Neural cell (in vitro differentiated cells): ENCODE measurements at places on chromosomes 2 and 18. TPM values are rescaled to one million over a fixed set of nuclear protein-coding genes. Genes with fewer than 3 reads are reported as not detected.

Gene GALNT3
- polyA plus RNA-seq = 3.7 and 7.4 TPM in 2 replicates

Gene CNGA3
- 0.64 and 1.1 TPM in 2 replicates for polyA plus RNA-seq

Gene EPHA4
- 71.1 and 99.5 TPM in 2 replicates for polyA plus RNA-seq

Gene HOXD13
- not detected in 2 replicates for polyA plus RNA-seq

Gene SPC25
- 1.8 and 2.7 TPM in 2 replicates for polyA plus RNA-seq

Gene IL1B
- not detected in 2 replicates for polyA plus RNA-seq

Gene ARHGAP15
- 0.30 TPM in 1 of 2 replicates, not detected in the other for polyA plus RNA-seq

Gene UGT1A8
- polyA plus RNA-seq = not detected in 2 replicates

Gene RFX8
- not detected in 2 replicates for polyA plus RNA-seq

Gene TBR1
- polyA plus RNA-seq = 4.5 and 7.2 TPM in 2 replicates

Gene TSGA10
- 8.0 and 12.5 TPM in 2 replicates for polyA plus RNA-seq

Gene R3HDM1
- polyA plus RNA-seq = 30.3 and 35.3 TPM in 2 replicates

Gene CFAP53
- polyA plus RNA-seq = 0.26 and 0.64 TPM in 2 replicates

Gene SMARCAL1
- polyA plus RNA-seq = 7.5 and 14.7 TPM in 2 replicates

Gene DNAJC5G
- not detected in 2 replicates for polyA plus RNA-seq
